ENCODE measurements at places on chromosomes 4 and X.

GRCh38 chrX:96982161-96982560, 98.5 kb downstream of the RPA4 start:
- no peak for DNase-seq

GRCh38 chrX:63985906-63986305, 200.9 kb upstream of the ARHGEF9 start:
- DNase-seq = no peak

- no peak for DNase-seq
Measured at GRCh38 chrX:8044947-8045346, 117.7 kb upstream of the PNPLA4 start.

DNA sequence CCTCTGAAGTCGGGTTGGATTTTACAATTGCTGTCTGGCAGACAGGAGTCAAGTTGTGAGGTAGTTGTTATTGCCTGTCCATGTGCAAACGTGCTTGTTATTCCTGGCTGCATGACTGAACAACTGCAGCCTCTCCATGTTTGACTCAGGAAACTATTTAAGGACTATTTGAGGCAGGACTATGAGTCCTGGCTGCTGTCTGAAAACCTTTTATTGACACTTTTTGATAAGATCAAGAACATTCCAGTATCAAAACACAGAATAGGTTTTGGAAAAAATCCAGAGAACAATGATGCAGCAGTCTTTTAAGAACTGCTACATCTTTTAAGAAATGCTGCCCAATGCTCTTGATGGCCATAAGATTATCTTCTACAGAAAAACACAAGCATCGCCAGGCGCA, 10.0 kb upstream of the SPRY1 start:
- DNase-seq = no peak

GRCh38 chr4:171430495-171430894, 382.7 kb upstream of the GALNTL6 start:
- DNase-seq = no peak

DNA sequence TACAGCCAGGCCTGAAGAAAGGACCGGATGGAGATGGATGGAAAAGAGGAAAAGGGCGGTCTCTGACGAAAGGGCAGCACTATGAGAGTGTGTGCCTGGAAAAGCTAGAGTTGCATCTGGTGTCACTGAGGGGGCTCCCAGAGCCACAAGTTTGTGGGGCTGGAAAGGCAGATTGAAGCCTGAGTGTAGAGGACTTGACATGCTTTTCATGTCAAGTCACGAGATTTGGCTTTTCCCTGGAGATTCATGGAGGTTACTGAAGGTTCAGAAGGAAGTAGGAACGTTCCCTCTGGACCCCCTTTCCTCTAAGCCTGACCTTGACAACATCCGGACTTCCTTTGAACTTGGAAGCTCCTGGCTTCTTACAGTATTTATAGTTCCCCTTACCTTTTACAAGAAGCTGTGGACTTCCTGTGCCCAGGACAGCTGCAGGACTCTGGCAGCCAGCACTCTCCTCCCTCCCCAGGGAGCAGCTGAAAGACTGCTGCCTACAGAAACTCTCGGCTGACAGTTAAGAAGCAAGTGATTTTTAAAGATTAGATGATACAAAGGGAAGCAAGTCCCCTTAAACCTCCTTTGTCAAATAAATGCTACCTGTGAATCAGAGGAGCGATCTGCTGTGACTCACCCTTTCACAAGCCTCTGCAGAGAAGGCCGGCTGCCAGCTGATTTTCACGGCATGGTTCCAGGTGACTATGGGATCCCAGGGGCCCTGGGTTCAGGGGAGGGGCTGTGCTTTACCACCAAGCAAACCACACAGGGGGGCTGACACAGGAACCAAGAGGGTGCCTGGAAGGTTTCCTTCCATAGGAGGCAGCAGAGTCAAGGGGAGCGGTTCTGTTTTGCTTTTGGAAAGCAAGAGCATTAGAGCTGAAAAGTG, 72.9 kb upstream of the STIM2 start:
- DNase-seq = no peak

DNA sequence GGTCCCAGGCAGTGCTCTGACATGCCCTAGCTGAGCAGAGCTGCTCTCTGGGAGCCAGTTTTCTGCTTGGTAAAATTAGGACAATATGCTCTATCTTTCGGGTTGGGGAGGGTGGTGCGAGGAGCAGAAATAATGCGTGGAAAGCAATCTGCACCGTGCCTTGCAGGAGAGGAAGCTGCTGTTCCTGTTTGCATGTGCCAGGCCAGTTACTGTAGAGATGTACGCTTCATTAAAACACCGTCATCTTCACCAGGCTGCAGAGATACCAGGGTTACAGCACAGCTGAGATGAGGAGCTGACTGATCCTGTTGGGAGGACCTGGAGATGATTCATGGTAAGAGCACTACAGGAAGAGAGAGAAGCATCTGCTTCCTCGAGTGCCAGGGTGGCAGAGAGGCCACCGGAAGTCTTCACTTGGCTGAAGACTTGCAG, 29.5 kb upstream of the IRF2 start:
- no peak for DNase-seq
